ENCODE measurements at places on chromosomes 1 and 21.

- DNase-seq = no peak
Measured at GRCh38 chr1:156406251-156406650, 37.2 kb downstream of the RHBG start.

DNA sequence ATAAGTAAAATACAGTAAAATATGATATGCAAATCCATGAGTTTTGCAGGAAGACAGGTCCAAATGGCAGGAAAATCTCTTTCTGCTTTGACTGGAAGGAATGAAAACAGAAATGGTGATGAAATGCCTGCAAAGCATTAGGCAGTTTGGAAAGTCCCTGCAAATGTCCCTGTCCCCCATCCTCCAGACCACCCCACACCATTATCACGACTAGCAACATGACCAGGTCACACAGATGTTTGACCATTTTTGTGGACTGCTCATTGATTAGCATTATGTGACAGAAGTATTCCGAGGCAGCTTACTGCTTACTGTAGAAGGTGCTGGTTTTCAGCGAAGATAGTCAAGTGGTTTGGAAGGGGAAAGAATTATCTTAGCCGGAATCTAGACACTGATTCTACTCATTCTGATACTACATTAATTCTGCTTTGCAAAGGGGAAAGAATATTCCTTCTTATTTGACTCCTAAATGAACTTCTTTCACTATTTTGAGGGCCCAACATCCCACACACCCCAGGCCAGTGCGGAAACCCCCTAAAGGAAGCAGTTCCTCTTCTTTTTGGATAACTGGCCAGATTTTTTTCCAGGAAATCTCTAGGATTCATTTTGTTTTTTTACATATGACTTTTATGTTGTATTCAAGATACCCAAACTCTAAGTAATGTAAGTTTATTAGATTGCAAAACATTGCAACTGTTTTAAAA, 9.5 kb upstream of the CR2 start:
- DNase-seq = no peak

- DNase-seq = no peak
Measured at GRCh38 chr1:79549201-79549600, 542.7 kb upstream of the ADGRL4 start.

DNA sequence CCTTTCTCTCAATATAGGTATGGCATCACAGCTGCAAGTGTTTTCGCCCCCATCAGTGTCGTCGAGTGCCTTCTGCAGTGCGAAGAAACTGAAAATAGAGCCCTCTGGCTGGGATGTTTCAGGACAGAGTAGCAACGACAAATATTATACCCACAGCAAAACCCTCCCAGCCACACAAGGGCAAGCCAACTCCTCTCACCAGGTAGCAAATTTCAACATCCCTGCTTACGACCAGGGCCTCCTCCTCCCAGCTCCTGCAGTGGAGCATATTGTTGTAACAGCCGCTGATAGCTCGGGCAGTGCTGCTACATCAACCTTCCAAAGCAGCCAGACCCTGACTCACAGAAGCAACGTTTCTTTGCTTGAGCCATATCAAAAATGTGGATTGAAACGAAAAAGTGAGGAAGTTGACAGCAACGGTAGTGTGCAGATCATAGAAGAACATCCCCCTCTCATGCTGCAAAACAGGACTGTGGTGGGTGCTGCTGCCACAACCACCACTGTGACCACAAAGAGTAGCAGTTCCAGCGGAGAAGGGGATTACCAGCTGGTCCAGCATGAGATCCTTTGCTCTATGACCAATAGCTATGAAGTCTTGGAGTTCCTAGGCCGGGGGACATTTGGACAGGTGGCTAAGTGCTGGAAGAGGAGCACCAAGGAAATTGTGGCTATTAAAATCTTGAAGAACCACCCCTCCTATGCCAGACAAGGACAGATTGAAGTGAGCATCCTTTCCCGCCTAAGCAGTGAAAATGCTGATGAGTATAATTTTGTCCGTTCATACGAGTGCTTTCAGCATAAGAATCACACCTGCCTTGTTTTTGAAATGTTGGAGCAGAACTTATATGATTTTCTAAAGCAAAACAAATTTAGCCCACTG, 11.5 kb downstream of the HIPK1 start:
- peak; percentile 54 for DNase-seq

- DNase-seq = no peak
Measured at GRCh38 chr1:61581251-61581650, 143.7 kb downstream of the TM2D1 start.
